ENCODE measurements at places on chromosomes 12 and 14.

DNA sequence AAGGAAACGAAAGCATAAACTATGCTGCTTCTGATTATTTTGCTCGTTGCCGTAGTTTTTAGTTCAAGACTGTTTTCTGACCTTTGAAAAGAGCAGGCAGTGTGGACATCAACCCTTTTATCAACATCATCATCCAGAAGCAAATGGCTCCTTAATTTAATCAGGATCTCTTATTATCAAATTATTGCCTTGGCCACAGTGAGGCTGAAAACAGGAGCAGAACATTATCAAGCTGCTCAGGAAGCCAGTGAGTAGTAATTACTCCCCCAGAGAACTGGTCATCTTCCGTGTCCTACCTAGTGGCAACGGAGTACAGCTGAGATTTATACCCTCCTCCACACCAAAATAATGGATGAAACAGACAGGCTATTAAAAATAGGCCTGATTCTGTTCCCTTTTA lies 2.2 kb upstream of the DIABLO start:
- no peak for DNase-seq

DNA sequence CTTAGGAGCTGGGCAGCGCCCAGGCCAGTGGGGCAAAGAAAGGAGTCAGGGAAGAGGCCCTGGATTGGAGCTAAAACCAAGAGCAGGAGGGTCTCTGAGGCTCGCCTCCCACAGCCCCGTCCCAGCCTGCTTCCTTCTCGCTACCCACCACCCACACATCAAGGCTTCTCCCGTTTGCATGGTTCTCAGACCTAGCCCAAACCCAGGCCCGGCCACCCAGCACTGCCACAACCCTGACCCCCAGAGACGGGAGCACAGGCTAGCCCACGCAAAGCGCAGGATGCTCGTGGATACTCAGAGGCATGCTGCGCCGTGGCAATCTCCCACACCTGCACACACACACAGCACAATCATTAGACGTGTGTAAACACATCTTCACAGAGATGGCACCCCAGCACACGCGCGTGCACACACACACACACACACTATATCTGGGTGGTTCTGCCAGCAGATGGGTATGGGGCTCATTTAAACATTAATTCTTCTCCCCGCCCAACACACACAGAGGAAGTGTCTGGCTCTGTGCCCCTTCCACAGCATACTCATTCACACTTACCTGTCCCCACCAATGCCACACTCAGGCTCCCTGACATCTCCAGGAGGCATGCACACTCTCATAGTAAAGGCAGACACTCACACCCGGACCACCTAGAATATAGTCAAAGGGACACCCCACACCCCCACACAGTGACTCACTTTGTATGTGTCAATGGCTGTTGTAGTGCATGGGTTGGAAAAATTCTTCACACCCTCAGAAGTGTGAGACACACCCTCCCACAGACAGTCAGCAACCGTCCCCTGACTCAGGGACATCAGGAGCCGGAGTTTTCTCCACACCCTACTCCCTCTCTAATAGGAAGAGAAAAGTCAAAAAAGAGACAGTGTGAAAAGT lies 1.1 kb downstream of the CARMIL3 start:
- DNase-seq: peak; percentile 43

DNA sequence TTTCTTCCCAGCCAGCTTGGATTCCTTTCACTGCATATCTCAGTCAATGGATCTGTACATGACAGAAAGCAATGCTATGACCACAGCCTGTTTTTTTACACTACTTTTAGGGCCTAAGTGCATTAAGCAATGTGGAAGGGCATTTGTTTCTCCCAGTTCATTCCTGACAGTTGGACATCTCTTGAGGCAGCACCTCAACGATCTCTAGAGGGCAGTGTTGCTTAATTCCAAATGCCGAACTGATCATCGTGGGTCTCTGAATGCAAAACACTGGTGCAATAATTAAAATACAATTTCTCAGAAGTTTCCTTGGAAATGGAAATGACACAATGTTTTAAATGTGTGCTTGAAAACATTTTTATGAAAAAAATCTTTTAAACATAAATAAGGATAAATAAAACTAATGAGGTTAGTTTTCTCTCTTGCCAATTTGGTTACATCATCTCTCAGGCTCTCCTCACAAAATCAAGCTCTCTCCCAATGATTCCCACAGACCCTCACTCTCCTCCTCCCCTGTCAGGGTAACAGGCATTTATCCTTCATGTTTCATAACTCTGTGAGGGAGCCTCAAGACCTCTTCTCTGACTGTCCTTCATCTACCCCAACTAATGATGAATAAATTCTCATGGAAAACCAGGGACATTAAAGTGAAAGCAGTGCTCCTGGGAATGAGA lies 192.4 kb upstream of the SLC16A7 start:
- peak; percentile 27 for DNase-seq

DNA sequence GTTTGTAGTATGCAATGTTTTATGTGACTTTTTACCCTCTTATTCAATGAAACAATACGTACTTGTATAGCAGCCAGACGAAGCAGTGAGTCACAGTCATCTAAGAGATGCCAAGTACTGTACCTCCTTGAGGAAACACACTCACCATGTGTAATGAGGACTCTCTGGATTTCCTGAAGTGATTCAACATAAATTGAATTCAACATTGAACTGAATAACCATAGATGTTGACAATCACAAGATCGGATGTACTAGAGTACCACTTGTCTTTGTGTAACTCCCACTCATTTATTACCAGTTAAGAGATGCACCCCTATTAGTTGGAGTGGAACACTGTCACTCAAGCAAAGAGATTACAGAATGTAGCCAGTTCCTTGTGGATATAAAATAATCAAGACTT lies 175.2 kb upstream of the HMGA2 start:
- no peak for DNase-seq

GRCh38 chr14:40221428-40221827 lies 789.2 kb upstream of the FBXO33 start:
- DNase-seq: no peak

DNA sequence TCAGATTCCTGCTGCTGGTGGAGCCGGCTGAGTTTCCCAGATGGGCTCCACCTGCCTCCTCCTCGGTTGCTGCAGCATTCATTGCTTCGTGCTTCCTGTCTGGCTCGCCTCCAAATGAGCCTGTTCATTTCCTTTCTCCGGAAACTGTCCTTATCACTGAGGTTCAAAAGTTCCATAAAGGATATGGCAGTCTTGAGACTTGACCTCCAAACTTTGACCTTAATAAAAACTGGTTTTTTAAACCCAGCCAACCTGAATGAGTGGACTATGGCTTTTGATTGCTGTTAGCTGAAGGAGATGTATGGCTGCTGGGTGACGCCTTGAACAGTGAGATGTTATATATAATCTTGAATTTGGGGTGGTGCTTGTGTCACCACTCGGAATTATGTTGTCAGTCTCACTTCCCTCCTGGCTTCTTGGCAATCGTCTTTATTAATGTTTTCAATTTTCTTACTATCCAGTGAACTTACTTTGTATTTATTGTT lies 62.7 kb downstream of the RASSF3 start:
- DNase-seq: no peak

- no peak for DNase-seq
Observed at GRCh38 chr12:1203735-1204019, 212.7 kb downstream of the ERC1 start.

- DNase-seq: no peak
Observed at GRCh38 chr12:112750971-112751370, 40.6 kb upstream of the RPH3A start.

DNA sequence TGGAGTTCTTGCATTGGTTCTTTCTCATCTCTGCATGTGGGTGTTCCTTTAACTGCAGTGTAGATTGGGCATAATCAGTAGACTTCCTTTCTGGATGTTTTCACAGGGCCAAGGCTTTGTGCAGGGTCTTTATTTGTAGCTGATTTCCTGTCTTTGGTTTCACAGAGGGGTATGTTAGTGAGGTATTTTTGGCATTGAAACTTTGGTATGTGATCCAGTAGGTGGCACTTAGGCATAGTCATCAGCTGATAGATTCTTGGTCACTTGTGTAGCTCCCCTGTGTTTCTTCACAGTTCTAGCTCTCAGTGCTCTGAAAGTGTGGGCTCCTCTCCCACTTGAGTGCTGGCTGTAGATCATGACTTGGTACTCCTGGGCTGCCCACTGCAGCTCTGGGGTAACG lies 52.7 kb upstream of the LMO3 start:
- no peak for DNase-seq

DNA sequence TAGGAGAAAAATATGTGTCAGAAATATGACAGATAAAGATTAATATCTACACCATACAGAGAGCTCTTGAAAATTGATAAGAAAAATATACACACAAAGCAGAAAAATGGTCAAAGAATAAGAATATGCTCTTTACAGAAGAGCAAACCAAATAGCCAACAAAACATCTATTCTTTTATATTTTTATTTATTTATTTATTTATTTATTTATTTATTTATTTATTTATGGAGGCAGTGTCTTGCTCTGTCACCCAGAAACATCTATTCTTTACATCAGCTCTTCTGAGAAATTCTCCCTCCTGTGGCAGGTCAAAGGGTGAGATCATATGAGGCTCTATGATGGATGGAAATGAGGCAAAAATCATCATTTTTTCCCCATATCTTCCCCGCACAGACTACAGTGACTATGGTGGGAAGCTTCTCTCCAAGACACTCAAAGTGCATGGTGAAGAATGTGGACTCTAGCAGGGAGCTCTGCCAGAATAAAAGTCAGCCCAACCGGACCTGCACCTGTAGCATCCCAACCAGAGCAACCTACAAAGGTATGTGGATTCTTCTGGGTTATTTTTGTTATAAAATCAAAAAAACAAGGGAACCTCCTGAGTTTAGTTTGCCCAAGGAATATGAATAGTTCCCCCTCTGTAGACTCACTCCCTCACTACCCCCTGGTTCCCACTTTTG lies 71.4 kb downstream of the PLXNC1 start:
- DNase-seq: no peak

DNA sequence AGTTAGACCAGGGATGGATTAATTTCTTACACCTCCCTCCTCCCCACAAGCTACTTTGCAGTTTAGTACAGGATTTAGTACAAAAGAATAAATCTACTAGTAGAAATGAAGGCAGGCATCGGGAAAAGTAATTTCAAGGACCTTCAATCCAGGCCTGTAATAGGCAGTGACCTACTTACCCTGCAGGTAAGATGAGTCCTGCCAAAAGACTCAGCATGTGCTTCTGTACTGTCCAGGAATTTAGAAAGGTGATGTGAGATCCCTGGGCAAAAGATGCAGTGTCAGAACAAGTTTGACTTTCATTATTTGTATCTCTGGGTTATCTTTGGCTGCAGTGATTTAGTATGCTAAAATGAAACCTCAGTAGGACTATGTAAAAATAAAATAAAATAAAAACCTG lies 403.0 kb downstream of the NOVA1 start:
- DNase-seq: no peak

DNA sequence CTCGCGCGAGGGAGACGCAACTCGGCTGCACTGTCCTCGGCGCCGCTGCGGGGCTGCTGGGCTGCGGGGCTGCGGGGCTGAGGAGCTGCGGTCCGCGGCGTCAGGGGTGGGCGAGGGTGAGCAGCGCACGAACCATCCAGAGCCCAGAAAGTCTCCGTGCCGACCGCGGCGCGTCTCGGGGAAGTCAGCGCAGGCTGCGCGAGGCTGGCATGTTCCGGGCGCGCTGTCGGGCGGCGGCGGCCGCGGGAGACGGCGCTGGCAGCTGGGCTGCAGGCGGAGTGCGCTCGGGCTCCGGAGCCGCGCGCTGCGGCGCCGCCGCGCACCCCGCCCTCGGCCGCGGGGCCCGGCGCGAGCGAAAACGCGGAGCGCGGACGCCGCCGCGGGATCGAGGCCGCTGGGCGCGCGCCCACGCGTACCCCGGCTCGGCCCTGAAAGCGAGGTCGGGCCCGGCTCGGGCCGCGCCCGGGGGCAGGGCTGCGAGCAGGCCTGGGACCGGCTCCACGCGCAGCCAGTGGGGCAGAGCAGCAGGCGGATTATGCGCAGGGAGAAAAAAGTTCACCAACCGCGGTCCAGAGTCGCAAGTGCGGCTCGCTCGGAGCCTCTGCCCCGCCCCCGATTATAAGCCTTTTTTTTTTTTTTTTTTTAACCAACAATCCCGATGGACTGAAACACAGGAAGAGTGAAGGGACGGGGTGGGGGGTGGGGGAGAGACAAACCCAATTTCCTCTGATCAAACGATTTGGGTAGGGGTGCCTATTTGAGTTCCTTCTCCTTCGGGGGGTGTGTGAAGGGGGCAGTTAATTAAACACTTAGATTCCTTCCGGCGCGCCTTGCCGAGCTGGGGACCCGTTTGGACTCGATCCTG lies at the start of gene PRICKLE1:
TSS of gene PRICKLE1 (minus strand) at position 282 of the 865 bp plus-strand sequence. CDS start 117,230 bp downstream, outside the sequence.
- peak; percentile 19 for DNase-seq

GRCh38 chr14:103516426-103517173 lies 6.0 kb downstream of the CKB start:
- DNase-seq: no peak

GRCh38 chr14:50943261-50943942 lies 881 bp downstream of the PYGL start:
- no peak for DNase-seq

- DNase-seq: no peak
Observed at GRCh38 chr12:72777806-72778205, 505.6 kb downstream of the TRHDE start.

DNA sequence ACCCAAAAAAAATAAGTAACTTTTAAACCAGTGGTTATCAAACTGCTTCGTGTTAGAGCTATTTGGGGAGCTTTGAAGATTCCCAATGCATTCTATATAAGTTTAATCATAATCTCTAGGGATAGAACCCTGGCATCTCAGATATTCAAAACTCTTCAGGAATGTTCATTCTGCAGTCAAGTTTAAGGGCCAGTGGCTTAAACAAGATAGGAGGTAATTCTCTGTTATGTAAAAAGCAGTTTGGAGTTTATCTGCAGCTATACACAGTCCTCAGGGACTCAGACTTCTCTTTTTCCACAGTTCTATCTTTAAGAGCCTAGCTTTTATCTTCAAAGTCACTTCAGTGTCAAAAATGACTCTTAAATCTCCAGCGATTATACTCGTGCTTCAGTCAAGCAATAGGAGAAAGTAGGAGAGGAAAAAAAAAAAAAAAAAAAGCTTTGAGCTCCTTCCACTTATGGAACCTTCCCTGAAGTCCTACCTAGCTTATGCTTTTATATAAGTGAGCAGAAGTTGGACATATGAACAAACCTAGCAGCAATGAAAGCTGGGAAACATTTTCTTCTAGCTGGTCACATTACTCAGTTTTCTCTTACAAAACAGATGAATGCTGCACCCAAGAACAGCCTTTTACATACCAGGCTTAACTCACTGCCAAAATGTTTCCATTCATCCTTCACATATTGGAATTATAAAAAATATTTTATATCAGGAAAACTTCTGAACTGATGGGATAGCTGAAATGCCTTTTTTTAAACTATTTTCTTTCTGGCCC lies 302.8 kb downstream of the FSCB start:
- no peak for DNase-seq
